ENCODE measurements at places on chromosomes 1 and 21.

GRCh38 chr1:17614586-17614985 lies 75.1 kb downstream of the ARHGEF10L start:
- no peak for DNase-seq

GRCh38 chr1:220487297-220487820 lies 40.6 kb upstream of the MARK1 start:
- DNase-seq = peak; percentile 12

GRCh38 chr1:8562222-8562621 lies 244.3 kb downstream of the SLC45A1 start:
- no peak for DNase-seq

DNA sequence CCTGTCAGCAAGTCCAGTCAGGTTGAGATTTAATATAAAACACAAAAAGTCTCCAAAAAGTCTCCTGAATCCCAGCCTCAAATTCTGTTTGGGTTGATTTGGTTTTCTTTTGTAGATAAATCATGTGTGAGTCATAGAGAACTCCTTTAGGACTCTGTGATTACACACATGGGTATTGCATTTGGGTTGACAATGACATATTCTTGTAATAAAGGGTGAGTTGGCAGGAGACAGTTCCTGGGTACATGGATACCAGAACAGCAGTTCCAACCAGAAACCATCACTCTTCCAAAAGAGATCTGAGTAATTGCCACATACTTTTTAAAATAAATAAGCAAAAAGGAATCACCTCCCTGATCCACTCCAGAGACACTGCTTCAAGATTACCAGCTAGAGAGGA lies 8.9 kb downstream of the CR2 start:
- no peak for DNase-seq

- peak; percentile 90 for DNase-seq
Measured at GRCh38 chr1:11735854-11736745, at the start of gene AGTRAP. AGTRAP (plus strand) TSS chr1:11736136; CDS start chr1:11736209, 73 bp downstream.

- no peak for DNase-seq
Measured at GRCh38 chr21:43956670-43957035, 55.5 kb upstream of the TRAPPC10 start.

DNA sequence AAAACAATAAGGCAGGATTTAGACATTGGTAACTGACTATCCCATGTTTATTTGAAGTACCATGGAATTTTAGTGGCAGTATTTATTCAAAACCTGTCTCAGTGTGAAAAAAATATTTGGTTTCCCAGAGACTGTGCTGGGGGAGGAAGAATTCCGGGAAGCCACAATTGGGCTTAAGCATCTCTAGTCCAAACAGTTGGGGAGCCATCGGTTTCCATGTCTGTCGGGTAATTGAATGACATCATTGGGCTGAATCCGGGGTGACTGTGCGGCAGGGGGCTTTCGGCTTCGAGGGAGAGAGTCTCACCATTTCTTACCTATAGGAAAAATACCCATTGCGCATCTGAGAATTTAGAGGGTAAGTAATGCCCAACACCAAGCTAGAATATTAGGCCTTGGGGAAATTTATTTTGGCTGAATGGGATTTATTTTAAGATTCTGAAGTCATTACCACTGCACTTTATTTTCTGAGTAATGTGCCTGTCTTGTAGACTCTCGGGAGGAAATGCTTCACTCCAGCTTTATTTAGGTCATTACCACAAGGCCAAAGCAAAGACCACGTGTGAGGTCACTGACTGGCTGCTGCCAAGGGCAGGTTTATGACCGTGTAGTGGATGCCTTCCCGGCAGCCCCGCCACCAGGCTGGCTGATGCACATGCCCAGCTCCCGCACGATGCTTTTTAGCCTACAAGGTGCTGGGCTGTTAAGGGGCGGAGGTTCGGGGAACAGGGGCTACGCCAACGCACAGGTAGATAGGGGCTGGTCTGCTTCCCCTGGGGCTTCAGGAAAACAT lies 23.1 kb upstream of the UMODL1 start:
- no peak for DNase-seq

GRCh38 chr1:17648457-17649145 lies 106.5 kb upstream of the ACTL8 start:
- no peak for DNase-seq

DNA sequence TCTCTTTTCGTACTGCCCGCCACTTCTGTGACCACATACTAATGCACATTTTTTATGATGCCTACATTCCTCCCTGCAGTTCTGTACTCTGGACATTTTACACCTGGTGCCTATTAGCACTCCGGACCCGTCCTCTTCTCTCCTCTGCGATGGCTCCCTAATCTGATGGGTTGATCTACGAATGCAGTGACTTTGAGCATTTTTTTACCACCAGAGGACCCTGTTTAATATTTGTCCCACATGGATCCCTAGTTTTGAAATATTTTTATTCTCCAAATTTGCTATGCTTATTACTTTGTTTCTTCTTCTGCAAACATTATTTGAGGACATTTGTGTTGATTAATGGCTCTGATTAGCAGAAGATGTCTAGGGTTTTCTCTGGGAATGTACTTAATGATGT lies 5.2 kb downstream of the PPFIA4 start:
- no peak for DNase-seq

GRCh38 chr21:19541602-19542001 lies 1138.0 kb upstream of the TMPRSS15 start:
- no peak for DNase-seq

- DNase-seq = no peak
Measured at GRCh38 chr1:206464456-206464964, 5.8 kb upstream of the IKBKE start.

GRCh38 chr1:6282577-6283270 lies 21.8 kb upstream of the GPR153 start:
- no peak for DNase-seq

GRCh38 chr1:104092698-104093097 lies 343.0 kb downstream of the AMY1C start:
- DNase-seq = no peak

GRCh38 chr1:89932598-89933364 lies 62.1 kb upstream of the ZNF326 start:
- DNase-seq = no peak

- DNase-seq = no peak
Measured at GRCh38 chr1:54347955-54348699, 58.1 kb downstream of the SSBP3 start.

- DNase-seq = no peak
Measured at GRCh38 chr1:94708299-94708685, 111.9 kb upstream of the SLC44A3 start.

GRCh38 chr1:109979489-109980091 lies 5.0 kb upstream of the AHCYL1 start:
- DNase-seq = no peak

GRCh38 chr1:67572594-67573221 lies 112.3 kb upstream of the GADD45A start:
- no peak for DNase-seq

- no peak for DNase-seq
Measured at GRCh38 chr1:88140325-88140724, 543.7 kb upstream of the PKN2 start.

- DNase-seq = no peak
Measured at GRCh38 chr1:156111355-156111962, 3.1 kb upstream of the LMNA start.

DNA sequence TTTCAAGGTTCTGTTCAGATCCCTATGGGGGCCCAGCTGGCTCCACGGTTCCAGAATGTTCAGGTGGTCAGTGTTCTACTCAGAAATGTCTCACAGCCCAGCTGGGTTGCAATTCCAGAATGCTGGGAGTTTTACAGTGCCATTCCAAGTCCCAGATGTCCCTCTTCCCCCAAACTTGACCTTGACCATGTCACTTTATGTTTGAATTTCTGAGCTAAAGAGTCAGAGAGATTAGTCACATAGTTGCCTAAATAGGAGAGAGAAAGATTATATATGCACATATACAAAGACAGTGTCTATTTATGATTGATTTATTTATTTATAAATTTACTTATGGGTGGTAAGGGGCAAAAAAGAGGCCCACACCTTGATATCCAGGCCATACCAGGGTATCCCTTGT lies 2.5 kb downstream of the GPR3 start:
- no peak for DNase-seq

DNA sequence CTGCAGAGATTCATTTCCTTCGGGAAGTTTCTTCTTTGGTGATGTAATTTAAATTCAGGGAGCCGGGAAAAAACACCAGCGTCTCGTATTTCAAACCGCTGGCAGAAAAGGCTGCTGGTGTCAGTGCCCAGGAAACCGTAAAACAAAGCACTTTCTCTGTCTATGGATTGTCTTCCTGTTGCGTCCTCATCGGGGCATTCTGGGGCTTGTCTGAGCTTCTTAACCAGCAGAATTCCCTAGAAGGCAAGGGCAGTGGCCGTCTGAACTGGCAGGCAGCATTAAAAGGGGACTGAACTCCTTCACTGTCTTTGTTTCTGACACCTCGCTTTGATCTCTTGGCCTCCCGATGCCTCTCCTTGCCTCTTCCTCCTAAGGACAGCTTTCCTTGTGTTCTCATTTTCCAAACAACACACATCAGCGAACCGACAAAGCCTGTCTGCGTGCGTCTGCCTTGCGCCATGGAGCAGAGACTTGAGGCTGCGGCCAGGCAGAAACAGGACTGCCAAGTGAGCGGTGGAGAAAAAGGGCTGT lies 391.6 kb upstream of the VAMP3 start:
- DNase-seq = peak; percentile 32

DNA sequence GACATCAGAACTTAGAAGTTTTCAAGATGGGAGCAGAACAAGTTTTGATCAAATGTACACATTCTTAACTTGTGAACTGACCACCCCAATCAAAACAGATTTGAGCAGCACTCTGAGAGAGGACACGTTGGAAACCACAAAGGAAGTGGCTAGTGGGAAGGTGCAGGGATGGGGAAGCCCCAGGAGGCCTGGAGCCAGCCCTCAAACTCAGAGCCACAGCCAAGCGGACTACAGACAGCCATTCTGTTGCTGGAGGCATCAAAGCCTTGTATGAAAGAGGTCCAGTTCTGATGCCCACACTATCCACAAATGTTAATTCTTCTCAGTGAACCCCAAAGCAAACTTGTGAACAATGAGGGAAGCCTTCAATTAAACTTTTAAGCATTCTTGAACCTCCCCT lies 143.6 kb upstream of the RAB4A start:
- no peak for DNase-seq

- DNase-seq = no peak
Measured at GRCh38 chr1:39832294-39832693, 43.6 kb upstream of the BMP8B start.

GRCh38 chr1:158793604-158794003 lies 12.6 kb upstream of the OR6N2 start:
- no peak for DNase-seq

Data from neural crest cell (in vitro differentiated cells).